ENCODE measurements at places on chromosomes 4 and X. TPM values are rescaled to one million over a fixed set of nuclear protein-coding genes. Genes with fewer than 3 reads are reported as not detected.

TLR7 gene
- not detected for total RNA-seq

FGG gene
- not detected for total RNA-seq

SGMS2 gene
- total RNA-seq: 63.4 TPM

UGT2B10 gene
- not detected for total RNA-seq

UTP3 gene
- 14.3 TPM for total RNA-seq

HPGDS gene
- total RNA-seq: not detected

CTSO gene
- 11.0 TPM for total RNA-seq

GRCh38 chr4:156957556-156957955 lies 14.0 kb downstream of the PDGFC start:
- DNase-seq: no peak

DNA sequence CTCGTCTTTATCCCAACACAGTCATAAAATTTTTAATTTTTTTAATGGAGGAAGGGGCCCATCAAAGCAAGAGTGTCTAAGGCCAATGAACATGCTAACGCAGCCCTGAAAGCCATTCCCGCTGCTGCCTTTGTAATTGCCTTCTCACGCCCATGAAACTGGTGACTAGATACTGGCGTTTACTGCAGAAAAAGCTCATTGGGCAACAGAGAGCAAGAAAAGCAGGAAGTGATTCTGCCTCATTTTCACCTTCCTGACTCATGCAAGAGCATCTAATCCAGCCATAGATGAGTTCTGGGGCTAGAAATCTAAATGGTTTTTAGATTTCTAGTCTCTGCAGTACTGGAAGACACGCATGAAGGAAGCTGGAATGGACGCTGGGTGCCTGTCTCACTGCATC lies 72.5 kb downstream of the ANXA3 start:
- DNase-seq: peak; percentile 15

- no peak for DNase-seq
These were observed 73.8 kb downstream of the POLA1 start for GRCh38 chrX:24767557-24767956.

DNA sequence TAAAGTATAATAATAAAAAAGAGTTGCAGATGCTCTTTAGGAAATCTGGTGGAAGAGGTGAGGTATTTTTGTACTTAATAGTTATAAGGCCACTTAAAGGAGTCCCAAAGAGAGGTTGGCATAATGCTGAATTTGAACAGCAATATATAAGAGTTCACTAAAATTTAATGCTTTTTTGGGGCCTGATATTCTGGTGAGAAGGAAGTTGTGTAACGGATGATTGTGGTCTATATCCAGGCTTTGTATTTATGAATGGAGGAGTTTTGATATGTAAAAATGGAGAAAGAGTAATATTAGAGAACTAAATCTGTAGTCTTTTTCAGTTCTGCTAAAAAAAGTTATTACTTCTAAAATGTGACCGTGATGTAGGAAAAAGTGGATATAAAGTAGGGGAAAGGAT lies 20.4 kb downstream of the BMP2K start:
- DNase-seq: no peak

DNA sequence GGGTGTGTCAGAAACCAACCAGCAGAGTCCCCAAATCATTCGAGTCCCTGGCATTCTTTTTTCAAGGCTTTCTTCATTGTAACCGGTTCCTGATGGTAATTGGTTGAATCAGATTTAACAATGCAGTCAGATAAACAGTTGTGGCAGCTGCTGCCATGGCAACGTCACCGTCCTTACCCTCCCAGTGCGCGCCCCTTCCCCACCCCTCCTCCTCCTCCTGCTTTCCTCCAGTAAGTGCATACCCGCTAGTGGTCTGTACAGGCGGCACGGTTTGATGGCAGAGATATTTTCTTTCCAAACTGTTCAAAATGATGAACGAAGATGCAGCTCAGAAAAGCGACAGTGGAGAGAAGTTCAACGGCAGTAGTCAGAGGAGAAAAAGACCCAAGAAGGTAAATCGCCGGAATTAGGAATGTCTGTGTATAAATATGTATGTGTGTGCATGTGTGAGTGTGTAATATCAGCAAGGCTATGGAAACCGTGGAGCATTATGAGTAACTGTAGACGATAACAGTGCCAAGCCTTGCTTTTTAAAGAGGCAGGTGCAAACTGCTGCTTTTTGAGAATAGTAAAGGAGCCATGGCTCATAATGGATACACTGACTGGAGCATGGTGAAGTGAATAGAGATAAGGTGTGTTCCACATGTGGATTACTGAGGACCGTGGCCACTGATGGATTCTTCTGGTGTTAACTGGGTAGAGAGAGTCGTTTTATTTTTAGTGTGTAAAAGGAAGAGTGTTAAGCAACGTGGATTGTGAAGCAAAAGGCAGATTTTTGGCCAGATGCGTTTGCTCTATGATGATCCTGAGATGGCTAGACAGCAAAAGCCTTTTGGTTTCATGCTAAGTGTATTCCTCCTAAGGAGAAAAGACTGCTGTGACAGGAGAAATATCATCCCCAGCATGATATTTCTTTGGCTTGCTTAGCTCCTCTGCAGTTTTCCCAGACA lies at the start of gene ANK2:
ANK2 (plus strand) TSS at position 233 of the 950 bp plus-strand sequence; CDS start at position 309, 76 bp downstream.
- no peak for DNase-seq

GRCh38 chrX:312621-313331 lies 5.8 kb downstream of the GTPBP6 start:
- DNase-seq: no peak

- peak; percentile 50 for DNase-seq
These were observed 199.0 kb upstream of the NUDT6 start for GRCh38 chr4:123121241-123121907.

- DNase-seq: peak; percentile 45
These were observed 83.1 kb downstream of the RELL1 start for GRCh38 chr4:37603070-37603468.

GRCh38 chrX:134734466-134734952 lies 76.2 kb upstream of the PLAC1 start:
- DNase-seq: no peak

GRCh38 chr4:53620956-53621355 lies 29.7 kb upstream of the LNX1 start:
- DNase-seq: no peak
